Stomach (tissue), 19 donors: ENCODE measurements at places on chromosomes 7 and 10. TPM values are rescaled to one million over a fixed set of nuclear protein-coding genes. Genes with fewer than 3 reads are reported as not detected.

Gene CALML5
- not detected for total RNA-seq

Gene MET
- total RNA-seq: 0.58 TPM

GRCh38 chr10:114550756-114551635 is 107.1 kb downstream of the ABLIM1 start:
- peak; percentile 81 for DNase-seq

- no peak for DNase-seq
These were observed 30.4 kb downstream of the FOXK1 start for GRCh38 chr7:4712281-4713182.

- no peak for DNase-seq
These were observed 6.5 kb upstream of the HERPUD2 start for GRCh38 chr7:35701287-35701900.

GRCh38 chr10:59589796-59590195 is 119.9 kb downstream of the SLC16A9 start:
- DNase-seq: peak; percentile 59

Gene GDF2
- not detected for total RNA-seq

GRCh38 chr10:77360835-77361234 is 276.8 kb downstream of the KCNMA1 start:
- DNase-seq: no peak

DNA sequence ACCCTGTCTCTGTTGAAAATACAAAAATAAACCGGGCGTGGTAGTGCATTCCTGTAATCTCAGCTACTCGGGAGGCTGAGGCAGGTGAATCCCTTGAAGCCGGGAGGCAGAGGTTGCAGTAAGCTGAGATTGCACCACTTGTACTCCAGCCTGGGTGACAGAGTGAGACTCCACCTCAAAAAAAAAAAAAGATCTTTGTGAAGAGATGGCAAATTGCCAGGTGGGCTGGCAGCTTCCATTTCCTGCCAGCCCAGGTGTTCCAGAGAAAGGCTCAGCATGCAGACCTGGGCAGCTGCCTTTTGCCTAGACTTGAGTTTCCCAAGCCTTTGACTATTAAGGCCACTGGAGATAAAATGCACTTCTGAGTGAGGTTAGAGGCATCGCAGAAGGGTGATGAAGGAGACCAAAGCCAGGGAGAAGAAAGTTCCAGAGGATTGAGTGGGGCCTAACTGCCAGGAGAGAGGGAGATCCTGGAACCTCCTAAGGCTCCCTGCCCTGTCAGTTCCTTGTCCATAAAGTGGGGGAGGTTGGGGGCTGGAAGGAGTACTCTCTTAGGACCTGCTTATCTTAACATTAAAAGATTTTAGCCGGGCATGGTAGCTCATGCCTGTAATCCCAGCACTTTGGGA is 10.0 kb upstream of the DDIT4 start:
- DNase-seq: peak; percentile 91

- no peak for DNase-seq
These were observed 24.0 kb downstream of the IL2RA start for GRCh38 chr10:6038071-6038631.
